ENCODE measurements at places on chromosomes 12 and 14.

- DNase-seq, result no peak
Measured at GRCh38 chr14:74593241-74593953, 18.6 kb downstream of the LTBP2 start.

DNA sequence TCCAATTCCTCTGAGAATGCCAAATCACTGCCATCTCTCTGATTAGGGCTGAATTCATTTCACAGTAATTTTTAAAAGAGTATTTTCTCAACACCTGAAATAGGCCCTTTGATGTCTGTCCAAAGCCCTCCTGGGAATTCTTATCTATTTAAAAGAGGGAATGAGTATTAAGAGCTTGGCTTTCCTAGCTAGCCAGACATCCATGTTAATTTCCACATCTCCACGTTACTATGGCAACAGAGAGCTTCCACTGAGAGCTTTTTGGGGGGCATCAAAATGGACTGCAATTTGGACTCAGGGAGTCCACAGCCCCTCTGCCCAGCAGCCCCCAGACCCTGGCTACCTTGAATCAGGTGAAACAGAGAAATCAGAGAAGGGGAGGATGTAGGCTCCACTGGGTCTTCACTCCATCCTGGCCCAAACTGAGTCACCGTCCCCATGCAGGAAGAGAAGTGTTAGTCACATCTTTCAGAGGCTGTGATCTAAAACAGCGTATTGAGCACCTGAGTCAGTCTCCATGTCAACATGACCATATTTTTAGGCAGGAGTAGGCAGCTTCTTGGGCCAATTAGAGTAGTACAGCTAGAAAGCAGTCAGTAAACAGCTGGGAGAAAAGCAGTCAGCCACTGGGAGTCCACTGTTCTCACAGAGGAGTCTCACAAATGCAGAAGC is 7.0 kb upstream of the FICD start:
- peak; percentile 34 for DNase-seq

DNA sequence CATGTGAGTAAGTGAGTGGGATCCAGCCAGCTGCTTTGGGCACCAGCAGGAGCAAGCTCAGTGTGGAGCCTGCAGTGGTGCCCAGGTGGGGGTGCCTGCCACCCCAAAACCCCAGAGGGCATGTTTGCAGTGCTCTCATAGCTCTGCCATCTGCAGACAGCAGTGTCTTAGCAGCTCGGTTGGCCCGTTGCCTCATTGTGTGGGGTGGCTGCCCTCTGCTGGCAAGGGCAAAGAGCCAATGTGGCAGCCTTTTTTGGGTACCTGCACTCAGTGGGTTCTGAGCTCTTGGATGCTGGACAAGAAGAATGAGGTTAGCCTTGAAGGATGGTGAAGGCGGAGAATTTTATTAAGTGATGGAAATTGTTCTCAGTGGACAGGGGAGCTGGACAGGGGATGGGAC is 52.3 kb downstream of the NEUROD4 start:
- DNase-seq, result peak; percentile 81

DNA sequence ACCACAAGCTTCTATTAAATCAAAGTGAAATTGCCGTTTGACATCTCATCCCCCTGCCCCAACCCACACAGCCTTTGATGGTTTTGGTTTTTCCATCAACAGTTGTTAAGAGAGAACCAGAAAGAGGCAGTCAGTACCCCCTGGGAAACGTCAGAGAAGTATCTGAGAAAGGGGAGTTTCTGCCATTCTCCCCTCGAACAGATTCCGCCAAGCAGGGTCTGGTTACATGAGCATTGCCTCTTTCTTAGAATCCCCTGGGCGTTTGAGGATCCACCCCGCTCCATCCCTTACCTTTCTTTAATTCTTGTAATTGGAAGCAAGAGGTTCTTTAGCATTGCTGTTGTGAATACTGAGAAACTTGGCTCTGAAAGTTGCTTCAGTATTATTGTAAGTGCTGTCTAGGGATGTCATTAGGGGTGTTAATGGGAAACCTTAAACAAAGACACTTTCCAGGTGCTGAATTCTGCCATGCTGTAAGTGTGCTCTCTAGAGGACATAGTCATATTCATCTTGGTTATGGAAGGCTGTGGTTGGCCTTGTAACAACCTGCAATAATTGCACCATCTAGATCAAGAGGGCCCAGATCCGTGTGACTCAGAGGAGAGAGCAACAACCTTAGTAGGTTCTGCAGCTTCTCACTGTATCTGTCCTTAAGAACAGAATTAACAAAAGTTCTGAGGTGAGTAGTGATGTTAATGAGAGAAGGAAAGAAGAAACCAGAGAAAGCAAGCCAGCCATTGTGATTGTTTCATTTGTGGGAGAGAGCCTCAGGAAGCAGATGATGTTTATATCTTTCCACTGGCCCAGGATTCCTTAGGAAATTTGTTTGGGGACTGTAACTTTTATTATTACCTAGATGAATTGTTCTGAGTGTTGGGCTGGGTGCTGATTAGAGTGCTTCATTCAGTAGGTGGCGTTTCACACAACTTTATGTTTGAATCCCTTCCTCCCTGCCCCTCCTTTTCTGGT is 9.0 kb downstream of the TMBIM6 start:
- DNase-seq, result peak; percentile 89

GRCh38 chr12:11927286-11927935 is 143.3 kb upstream of the BCL2L14 start:
- DNase-seq, result no peak

GRCh38 chr12:25811656-25812126 is 146.8 kb upstream of the RASSF8 start:
- DNase-seq, result peak; percentile 12

DNA sequence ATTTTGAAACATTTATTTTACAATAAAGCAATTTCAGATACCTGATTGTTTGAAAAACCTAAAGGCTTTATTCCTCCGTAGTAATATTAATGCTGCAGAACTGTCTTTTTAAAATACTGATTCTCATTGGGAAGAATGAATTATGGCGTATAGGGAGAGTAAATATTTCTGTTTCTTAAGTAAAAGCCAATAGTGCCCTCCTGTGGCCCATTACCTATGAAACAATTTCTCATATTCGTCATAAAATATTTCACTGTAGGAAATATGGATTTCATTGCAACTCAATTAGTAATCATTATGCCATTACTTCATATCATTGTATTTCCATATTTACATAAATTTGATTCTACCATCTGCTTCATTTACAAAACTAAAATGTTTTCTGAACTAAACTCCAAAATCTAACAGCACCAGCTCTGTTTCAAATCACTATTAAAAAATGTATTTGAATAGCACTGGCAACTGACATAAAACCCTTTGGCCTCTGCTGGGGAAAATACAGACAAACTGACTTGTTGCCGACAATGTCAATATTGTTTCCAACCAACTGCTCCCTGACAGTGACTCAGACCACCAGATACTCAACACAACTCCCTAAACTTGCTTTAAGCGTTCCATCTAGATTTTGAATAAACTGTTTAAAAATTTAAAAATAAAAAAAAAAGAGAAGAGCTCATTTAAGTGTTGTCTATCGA is 290.3 kb downstream of the NAV3 start:
- DNase-seq, result no peak

DNA sequence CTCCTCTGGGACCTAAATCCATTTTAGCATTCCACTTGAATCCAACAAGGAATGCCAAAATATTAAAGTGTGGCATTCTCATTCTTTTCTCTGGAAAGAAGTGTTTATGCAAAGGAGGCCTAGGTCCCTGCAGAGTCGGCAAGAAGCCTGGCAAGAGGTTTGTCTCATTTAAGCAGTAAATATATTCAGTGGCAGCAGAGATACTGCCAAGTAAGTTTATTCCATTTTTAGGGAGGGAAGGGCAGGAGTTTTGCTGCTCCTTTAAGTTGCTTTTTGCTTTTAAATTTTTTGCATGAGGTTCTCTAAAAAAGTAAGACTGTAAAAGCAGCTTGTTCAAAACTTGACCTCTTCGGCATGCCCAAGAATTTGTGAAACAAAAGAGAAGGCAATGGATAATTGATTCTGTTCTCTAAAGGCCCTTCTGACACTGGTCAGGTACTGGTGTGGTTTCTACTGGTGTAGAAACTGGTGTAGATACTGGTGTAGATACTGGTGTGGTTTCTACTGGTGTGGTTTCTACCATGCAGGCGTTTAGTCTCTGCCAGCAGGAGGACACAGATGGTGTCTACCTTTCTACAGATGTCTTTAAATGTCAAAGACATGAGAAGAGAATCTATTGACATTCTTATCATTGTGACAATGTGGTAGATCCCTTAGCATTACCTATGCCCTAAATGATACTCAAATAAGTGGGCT is 107.3 kb downstream of the SAMD4A start:
- peak; percentile 42 for DNase-seq

DNA sequence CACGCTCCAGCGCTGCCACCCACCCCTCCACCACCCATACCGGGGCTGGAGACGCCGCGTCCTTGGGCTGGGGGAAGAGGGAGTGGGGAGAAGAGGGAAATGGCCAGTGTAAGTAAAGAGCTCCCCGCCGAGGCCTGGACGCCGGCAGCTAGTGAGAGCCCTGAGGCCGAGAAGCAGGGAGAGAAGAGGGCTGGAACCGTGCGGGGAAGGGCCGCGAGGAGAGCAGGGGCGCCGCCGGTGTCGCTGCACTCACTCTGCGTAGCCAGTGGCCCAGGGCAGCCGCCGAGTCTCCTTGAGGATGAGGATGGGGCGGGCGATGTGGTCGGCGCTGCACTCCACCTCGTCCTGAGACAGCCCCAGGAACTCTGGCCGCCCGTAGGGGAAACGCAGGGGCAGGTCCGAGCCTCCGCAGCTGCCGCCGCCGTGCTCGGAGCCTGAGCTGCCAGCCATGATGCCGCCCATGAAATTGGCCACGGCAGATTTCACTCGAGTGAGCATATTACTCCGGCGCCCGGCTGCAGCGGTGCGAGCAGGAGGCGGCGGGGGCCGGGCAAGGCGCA is 631 bp downstream of the PPM1H start:
- no peak for DNase-seq

- DNase-seq, result no peak
Measured at GRCh38 chr12:124059752-124060151, 86.7 kb downstream of the ZNF664 start.

DNA sequence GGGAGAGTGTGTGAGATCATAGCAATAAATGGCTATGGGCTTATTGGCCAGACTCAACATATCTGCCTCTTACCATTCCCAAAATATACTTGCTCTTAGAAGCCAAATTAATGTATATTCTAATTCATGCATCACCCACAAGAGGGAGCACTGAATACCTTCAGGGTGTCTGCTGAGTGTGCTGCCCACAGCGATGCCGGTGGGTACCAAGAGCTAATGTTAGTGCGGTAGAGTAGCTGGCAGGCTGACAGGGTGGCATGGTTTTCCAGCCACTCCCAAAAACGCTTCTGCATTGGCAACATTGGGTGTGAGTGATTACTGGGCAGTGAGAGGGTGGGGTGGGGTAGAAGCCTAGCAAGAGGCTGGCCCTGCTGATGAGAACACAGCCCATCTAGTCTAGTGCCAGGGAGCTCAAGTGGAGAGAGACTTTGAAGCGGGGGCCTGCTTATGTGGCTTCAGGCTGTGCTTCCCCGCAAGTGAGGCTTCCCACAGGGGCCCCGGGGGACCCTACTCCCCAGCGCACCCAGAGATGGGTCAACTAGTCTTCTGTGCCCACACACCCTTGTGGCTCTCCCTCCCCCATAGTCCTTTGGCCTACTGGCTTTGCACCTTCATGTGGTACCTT is 9.2 kb upstream of the PLEKHD1 start:
- DNase-seq, result peak; percentile 41

- DNase-seq, result no peak
Measured at GRCh38 chr12:19909418-19909817, 458.9 kb upstream of the PDE3A start.

DNA sequence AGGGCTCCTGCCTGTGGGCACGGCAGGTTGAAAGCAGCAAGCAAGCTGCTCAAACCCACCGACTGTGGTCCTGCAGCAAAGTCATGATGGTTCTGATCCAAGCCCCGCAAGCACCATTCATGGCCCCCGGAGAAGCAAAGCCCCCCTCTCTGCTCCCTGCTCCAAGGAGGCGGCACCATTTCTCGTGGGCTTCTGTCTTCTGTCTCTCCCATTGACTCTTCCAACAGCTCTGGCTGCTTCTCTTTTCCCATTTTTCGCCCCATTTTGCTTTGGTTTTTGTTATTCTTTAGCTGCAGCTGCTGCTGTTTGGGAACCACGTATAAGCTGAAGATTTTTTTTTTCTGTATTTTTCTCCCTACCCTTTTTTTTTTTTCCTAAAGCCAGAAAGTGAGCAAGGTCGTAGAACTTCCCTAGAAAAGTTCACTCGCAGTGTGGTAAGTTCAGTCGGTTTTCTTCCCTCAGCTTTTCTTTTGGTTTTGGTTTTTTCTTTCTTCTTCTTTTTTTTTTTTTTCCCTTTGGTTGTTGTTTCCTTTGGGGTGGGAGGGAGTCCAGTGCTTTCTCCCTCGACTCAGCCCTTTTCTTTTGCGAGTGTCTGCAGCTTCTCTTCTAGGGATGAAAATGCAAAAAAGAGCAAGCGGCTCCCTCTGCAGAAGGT is 354.1 kb downstream of the DPF3 start:
- DNase-seq, result no peak

DNA sequence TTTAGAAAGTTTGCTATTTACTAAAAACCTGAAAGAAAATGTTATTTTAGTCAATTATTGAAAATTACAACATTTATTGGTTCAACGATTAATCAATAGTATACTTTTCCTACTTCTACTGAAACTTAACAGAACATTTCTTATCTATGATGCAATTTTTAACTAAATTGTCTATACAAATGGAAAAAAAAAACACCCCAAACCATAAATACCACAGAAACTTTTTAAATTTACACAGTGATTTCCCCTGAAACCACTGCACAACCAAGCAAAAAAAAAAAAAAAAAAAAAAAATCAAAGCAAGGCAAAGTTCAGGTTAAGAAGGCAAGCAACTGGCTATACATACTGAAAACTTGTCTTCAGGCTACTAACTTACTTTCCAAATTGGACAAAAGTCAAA is 71.9 kb upstream of the POC1B start:
- peak; percentile 27 for DNase-seq

- no peak for DNase-seq
Measured at GRCh38 chr12:56115329-56115728, 1.1 kb upstream of the RPL41 start.

GRCh38 chr12:38744041-38744440 is 161.3 kb downstream of the CPNE8 start:
- DNase-seq, result no peak

- DNase-seq, result no peak
Measured at GRCh38 chr12:65330331-65330730, 51.8 kb downstream of the MSRB3 start.

- DNase-seq, result peak; percentile 31
Measured at GRCh38 chr14:77607741-77608302, 8.6 kb downstream of the SPTLC2 start.

DNA sequence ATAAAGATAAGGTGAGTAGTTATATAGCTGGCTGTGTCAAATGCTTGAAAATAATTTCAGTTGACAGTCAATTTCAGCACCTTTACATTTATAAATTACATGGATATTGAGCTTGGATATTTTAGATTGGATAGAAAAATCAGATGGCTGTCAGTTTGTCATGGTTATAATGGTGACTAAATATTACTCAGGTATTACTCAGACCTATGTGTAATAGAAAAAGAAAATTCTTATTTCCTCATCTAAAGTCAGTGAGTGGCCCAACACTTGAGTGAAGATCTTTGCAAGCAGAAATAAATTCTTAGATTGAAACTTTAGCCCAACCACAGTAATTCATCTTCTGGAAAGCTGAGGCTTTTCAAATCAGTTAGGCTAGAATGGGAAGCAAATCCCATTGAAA is 354.4 kb downstream of the NAV3 start:
- no peak for DNase-seq

- no peak for DNase-seq
Measured at GRCh38 chr12:4734625-4735340, 14.6 kb downstream of the GALNT8 start.

GRCh38 chr12:27179400-27180214 is 64.5 kb upstream of the STK38L start:
- peak; percentile 82 for DNase-seq

GRCh38 chr12:124335426-124336183 is 40.7 kb downstream of the RFLNA start:
- DNase-seq, result no peak

- DNase-seq, result no peak
Measured at GRCh38 chr12:29088611-29089219, 60.4 kb upstream of the FAR2 start.

All from activated CD4-positive, alpha-beta T cell treated with anti-CD3 and anti-CD28 coated beads, Interleukin-2, Interleukin-4, amounts not matched to agents 100 ng/mL and 50 ng/mL, durations not matched to agents 16 hours and 8 hours (primary cell).